ENCODE measurements at places on chromosomes 7 and 10.
A peak's percentile ranks its signal among the peaks of the same experiment; 100 is the strongest.

GRCh38 chr7:12687718-12688171 lies 312 bp downstream of the ARL4A start:
- no peak for DNase-seq

DNA sequence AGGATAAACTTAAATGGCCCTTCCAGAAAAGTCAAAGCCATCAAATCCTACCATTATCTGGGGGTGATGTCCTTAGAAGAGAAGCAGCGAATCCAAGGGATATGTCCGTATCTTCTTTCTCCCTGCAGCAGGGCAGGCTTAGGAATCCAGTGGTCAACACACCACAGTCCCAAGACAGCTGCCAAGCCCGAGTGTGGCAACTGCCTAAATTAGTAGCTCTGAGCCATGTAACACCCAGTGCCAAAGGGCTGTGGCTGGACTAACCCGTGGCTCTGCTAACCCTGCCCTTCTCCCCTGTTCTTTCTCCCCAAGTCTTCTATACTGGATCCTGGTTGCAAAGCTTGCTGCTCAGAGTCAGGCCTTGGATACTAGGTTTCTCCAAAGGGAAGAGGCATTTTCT lies 74.8 kb downstream of the CDK1 start:
- DNase-seq: no peak

GRCh38 chr10:55426138-55426537 lies 625.1 kb upstream of the PCDH15 start:
- DNase-seq: no peak

- DNase-seq: no peak
These were observed 51.9 kb downstream of the AOC1 start for GRCh38 chr7:150904011-150904909.

DNA sequence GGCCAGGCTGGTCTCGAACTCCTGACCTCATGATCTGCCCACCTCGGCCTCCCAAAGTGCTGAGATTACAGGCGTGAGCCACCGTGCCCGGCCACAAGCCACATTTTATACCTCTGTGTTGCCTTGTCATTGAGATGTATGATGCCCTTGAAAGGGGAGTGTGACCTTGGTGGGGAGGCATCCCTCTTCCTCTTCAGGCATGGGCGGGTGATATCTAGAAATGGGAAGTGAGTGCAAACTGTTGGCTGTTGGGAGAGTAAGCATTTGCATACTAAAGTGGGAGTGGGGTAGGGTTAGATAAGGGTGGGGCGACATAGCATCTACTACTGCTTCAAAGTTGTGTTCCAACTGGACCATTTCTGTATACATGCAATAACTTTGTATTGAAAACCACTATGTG lies 20.1 kb downstream of the RP9 start:
- DNase-seq: no peak

- DNase-seq: no peak
These were observed 33.0 kb downstream of the OAT start for GRCh38 chr10:124385627-124386185.

- no peak for DNase-seq
These were observed 12.8 kb downstream of the GATAD1 start for GRCh38 chr7:92460109-92460508.

GRCh38 chr10:60423920-60424319 lies 34.2 kb upstream of the ANK3 start:
- DNase-seq: no peak

DNA sequence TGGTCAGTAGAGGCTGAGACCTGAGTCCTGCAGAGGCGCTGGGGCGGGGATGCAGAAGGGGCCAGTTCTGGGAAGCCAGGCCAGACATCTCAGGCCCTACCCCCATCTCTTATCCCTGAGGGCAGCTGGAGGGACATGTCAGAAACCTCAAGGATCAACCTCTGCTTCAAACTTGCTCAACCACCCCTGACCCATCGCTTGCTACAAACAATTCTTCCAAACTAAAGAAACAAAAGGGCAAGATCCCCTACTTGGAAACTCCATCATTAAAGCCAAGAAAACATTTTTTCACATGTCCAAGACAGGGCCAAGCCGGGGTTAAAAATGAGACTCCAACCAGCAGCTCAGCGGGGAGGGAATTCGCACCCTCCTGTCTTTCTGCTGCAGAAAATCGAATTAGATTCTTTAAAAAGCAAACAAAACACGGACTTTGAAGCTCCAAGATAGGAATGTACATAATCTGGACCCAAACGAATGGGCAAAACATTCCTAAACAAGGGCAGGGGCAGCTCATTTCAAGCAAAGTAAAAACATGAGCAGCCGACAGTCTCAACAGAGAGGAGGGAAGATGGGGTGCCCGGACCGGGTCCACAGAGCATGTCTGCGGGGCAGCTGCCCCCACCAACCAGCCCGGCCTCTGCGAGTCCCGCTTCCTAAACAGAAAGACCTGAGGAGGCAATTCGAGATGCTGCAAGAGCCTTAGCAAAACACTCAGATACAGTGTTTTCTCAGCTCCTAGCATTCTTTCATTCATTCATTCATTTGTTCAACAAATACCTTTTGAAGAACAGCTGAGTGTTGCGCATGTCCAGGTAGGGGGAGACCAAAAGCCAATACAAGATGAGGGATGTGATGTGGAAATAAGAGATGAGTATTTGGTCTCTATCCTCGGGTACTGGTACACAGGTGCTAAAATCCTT lies 44.8 kb downstream of the CHST15 start:
- no peak for DNase-seq

DNA sequence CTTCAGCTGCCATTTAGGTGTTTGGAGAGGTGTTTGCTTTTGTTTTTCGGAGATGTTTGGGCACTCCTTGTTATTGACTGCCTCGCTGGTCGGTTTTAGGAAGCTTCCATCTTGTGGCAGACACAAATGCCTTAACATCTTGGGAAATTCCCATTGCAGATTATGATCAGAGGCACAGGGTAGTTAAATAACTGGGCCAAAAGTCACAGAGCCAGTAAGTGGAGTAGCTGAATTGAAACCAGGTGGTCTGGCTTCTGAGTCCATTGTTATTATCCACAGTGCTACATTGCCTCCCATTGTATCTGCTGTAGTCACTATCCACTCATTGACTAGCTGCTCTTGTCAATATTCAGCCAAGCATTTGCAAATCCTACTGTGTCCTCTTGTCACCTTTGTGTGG lies 138.2 kb upstream of the PLPP4 start:
- DNase-seq: no peak

- no peak for DNase-seq
These were observed 25.6 kb upstream of the PLEKHA1 start for GRCh38 chr10:122348935-122349361.

DNA sequence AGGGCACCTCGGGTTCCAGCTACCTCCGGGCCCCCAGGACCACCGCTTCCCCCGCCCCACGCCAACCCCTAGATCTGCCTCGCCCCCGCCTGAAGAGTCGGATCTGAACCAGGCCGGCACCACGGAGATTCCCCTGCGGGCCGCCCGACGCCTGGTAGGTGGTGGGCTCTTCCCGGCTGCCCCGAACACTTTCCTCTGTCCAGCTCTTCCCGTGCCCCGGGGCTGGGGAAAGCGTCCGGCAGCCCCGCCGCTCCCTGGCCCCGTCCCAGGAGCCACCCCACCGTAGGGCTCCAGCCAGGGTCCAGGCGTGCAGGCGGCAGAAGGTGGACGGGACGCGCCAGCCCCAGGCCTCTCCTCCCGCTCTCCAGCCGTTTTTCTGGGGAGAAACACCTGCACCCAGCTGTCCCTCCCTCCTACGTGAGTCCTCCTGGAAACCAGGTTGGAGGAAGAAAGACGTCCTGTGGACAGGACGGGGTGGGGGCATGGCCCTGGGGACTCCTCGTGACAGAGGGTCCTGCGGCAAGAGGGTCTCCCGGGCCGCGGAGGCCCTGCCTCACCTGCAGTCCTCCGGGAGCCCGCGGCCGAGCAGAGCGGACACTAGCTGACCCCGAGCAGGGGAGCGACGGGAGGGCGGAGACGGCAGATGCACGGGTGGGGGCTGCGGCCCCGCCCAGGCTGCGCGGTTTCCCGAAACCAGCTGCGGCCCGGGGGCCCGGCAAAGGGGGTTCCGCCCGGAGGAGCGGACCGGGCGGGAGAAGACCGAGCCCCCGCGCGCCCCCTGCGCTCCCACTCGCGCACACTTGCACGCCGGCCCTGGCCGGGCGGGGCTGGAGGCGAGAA lies at the start of gene TMEM176B:
Gene TMEM176B (minus strand): TSS at position 624 of the 840 bp plus-strand sequence. CDS start 3,795 bp downstream, outside the sequence.
- no peak for DNase-seq

DNA sequence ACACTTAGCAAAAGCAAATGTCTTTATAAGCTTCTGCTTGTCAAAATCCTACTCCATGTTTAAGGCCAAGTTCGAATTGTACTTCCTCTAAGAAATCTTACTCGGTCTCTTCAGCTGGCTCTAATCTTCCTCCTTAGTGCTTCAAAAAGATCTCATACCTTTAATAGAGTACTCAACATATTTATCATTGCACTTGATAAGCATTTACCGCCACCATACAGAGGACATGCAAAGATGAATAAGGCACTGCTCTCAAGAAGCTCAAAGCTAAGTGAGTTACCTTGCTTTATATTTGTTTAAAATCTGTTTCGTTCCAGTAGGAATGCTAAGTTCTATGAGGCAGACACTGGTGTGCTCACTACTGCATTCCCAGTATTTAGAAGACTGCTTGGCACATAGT lies 61.9 kb upstream of the DNAJB12 start:
- DNase-seq: no peak

GRCh38 chr7:140517546-140518369 lies 38.5 kb upstream of the MKRN1 start:
- peak; percentile 97 for DNase-seq

DNA sequence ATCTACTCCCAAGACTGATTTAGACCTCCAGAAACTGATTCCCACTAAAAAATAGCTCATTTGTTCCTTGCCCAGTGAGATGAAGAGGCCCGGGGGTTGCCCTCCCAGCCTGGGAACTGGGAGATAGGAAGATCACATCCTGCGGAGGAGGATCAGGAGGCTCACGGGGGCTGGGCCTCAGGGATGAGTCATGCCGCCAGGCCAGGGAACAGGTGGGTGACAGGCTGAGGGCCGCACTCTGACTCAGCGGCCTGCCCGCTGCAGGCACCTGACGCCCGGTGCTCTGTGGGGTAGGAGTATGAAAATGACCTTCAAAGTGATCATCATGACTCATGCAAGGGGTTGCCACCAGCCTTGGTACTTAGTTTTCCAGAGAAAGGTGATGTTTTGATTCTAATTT lies 104.5 kb upstream of the ZPBP start:
- DNase-seq: peak; percentile 13

DNA sequence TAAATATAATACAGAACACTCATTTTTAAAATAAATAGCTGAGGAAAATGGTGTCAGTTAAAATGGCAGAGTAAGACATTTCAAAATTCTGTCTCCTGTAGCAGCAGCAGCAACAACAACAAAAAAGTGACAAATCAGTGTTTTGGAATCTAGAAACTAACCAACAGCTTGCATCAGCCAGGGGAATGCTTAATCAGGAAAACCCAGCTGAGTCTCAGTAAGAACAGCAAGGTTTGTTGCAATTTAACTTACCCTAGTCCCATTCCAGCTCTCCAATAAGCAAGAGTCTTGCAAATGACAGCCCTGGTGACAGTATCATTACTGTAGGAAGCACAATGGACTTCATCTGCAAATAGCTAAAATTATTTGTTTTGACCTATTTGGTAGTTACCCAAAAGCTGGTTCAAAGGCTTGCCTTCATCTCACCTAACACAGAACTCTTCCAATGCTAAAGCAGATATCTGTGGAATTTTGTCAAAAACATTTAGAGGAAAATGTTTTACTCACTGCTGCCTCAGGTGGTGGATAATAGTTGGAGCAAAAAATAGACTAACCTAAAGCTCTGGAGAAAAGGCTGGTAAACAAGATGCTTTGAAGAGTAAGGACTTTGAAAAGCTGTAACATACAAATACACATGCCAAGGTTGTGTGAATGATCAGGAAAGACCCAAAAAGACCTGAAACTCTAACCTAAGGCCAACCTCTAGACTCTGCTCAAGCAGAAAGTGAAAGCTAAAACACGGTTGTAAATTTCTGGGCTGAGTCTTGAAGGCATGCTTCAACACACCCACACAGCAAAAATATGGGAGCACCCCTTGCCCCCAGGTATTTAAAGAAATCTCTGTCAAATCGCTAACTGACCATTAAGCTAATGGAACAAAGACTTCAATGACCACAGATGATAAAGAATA lies 9.9 kb upstream of the ARHGAP22 start:
- no peak for DNase-seq

GRCh38 chr7:115087437-115087836 lies 165.5 kb downstream of the MDFIC start:
- DNase-seq: no peak

GRCh38 chr10:33914746-33915145 lies 580.3 kb upstream of the NRP1 start:
- no peak for DNase-seq

DNA sequence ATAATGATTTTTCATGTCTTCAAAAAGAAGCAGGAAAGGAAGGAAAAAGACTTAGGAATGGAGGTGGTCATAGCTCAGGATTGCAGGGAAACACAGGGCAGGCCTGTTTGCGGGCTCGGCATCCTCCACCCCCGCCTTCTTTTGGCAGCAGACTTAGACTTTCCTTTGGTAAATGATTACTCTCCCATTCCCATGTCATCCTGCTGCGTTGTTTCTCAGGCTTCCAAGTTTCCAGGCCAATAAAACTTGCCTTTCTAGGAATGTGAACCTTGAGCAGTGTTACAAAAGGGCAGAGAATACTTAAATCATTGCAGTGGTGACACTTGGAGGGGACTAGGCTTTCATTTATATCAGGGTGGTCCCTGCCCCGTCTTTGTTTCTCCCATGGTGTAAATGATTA lies 34.0 kb upstream of the DGKB start:
- DNase-seq: no peak

GRCh38 chr10:60031664-60032063 lies 125.3 kb upstream of the CCDC6 start:
- DNase-seq: no peak

GRCh38 chr7:155908385-155908784 lies 96.1 kb upstream of the SHH start:
- no peak for DNase-seq

GRCh38 chr7:69309601-69310000 lies 288.7 kb upstream of the AUTS2 start:
- DNase-seq: no peak

DNA sequence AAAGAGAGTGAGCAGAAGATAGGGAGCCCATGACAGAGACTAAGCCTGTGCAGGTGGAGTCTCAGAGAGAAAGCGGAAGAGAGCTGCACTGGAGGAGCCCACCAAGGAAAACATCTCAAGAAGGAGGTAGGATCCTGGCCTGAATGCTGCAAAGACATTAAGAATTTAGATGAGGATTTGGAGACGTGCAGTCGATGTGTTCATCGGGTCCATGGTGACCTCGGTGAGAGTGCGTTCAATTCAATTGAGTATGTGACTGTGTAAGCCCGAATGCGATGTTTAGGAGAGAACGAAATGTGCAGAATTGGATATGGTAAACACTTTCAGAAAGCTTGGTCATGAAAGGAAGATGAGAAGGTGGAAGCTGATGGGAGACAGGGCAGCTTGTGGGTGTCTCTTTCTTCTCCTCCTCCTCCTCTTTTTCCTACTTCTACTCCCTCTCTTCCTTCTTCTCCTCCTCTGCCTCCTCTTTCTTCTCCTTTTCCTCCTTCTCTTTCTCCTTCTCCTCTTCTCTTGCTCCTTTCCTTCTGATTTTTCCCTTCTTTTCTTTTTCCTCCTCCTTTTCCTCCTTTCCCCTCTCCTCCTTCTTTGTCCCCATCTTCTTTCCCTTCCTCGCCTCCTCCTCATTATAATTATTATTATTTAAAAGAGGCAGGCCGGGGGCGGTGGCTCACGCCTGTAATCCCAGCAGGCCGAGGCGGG lies 276.0 kb downstream of the RPS24 start:
- DNase-seq: no peak

All from iPS DF 6.9 (cell line).